A549 (cell line): ENCODE measurements at places on chromosomes 16 and 17.

DNA sequence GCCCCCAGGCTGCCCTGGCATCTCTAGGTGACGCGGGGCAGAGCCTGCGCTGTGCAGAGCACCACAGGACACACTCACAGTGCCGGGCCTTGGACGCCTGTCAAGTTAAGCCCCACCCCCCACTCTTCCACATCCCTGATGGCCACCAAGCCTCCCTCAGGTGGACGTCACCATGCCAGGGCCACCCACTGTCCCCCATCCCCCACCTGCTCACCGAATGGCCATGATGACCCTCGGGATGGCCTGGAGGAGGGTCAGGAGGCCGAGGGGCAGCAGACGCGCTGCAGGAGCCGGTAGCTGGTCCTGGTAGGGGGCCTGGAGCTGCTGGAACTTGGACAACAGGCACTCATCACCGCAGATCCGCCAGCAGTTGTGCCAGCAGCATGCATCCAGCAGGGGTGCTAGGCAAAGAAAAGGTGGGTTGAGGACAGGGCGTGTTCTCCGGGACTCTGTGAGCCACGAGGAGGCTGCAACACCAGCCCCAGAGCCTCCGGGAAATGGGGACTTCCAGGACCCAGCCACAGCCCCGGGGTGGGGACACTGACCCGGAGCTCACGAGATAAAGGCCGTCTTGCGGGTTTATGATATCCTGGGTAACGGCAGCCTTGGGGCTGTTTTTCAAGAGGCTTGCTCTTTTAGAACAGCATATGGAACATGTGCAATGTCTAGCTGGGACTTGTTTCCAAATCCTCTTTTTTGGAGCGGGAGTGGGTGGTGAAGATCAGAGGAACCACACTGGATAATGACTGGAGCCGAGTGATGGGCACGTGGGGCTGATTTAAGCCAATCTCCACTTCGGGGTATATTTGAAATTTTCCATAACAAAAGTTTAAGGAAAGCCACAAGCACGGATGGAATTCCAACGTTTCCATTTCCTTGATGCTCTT, 11.4 kb downstream of the C16orf95 start:
- no peak for DNase-seq

GRCh38 chr16:89764711-89765201, 43.4 kb downstream of the ZNF276 start:
- DNase-seq, result no peak

- DNase-seq, result peak; percentile 43
These were observed 9.9 kb downstream of the TMIGD1 start for GRCh38 chr17:30323895-30324319.

GRCh38 chr17:61443475-61443882, 8.7 kb upstream of the TBX4 start:
- DNase-seq, result no peak

DNA sequence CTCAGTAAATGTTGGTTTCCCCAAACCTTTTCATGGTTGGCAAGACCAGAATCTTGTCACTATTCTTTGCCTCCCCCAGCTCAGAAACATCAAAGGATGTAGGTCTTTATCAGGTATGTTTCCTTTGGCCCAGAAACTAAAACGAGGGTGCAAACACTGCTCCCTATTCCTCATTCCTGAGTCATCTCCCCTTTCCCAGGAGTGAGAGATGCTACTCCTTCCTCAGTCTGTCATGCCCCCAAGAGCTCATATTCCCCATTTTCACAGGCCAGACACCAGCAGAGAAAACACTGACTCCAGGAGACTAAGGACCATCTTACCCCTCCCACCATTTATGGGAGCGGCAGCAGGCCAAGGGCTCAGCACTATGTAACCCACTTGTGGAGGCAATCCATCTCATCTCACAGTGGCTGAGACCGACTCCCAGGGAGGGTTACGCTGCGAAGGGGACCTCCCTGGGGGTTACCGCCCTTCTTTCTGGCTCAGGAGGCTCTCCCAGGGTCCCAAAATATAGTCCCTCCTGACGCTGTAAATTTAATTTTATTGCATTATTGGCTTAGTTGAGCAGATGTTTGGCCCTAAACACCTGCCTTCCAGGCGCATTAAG, 1.5 kb downstream of the GEMIN4 start:
- no peak for DNase-seq

- no peak for DNase-seq
These were observed 977.4 kb downstream of the KCNJ18 start for GRCh38 chr17:22669721-22670120.

DNA sequence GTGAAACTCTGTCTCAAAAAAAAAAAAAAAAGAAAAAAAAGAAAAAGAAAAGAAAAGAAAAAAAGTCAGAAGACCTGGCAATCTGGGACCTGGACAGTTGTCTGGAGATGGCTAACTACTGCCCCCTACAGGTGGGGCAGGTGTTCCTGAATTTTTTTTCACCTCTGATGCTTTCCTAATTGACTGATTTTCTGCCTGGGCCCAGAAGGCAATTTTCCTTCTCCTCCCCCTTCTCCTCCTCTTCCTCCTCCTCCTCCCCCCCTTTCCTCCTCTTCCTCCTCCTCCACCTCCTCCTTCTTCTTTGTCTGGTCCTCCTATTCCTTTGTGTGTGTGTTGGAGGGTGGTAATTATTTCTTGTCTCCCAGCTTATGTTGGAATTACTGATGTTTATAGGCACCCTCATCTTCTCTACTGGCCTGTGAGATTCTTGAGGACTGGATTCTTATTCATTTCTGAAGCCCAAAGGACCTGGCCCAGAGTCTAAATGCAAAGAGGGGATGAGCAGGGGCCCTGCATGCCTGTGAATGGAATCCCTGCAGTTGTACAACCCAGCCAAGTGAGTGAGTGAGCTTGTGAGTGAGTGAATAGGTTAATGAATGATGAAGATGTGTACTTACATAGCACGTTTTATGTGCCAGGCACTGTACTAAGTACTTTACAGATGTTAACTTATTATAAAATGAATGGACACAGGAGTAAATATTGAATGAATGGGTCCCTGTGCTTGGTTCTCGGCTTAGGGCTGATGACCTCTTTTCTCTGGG, 26.9 kb downstream of the IRX5 start:
- peak; percentile 38 for DNase-seq

GRCh38 chr16:16158741-16159374, 64.4 kb downstream of the ABCC6 start:
- no peak for DNase-seq

- no peak for DNase-seq
These were observed 7.4 kb downstream of the SLC26A11 start for GRCh38 chr17:80227666-80228065.

DNA sequence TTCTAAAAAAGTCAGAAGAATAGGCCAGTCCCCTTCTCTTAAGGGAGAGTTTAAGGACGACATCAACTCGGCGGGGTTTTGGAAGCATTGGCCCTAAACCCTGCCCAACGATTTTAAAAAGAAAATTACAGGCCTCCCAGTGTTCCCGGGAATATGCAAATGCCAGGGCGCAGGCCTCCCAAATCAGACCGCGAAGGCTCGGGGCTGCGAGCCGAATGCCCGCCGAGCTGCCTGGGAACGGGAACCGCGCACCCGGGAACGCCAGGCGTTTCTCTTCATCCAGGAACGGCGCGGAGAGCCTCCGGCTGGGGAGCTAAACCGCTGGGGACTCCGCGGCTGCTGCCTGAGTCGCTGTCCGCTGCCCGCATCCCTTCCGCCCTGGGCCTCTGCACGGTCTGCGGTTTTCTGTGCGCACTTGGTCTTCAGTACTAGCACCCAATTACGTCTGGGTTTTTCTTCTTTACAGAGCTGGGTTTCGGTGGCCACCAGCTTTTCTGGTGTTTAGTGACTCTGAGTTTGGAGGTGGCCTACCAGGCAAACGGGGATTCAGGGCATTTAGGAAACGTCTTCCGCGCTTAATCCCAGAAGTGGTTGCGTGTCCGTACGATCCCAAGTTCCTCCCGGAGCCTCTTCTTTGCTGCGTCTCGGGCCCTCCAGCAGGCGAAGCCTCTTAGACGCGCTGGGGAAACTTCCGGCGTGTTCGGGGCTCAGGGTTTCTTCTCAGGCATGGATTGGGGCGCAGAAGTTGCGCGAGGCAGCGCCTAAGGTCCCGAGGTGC, 5.7 kb downstream of the IRX5 start:
- no peak for DNase-seq

DNA sequence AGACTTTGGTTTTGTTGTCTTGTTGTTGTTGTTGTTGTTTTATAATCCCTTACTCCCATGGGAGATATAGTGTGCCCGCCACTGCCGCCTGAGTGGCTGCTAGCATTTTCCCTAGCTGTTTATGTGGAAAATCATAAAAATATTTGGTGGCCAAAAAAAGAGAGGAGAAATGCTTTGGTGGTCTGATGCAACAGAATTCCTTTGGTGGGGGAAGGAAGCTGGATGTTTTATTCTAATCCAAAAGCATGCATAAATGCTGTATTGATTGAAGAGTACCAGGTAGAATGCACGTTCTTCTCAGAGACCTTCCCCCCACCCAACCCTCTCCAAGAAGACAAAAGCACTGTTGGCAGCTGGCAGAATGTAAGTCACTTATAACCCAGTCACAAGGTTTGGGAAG, 93.2 kb downstream of the C17orf67 start:
- no peak for DNase-seq

GRCh38 chr16:11836650-11837244, 14.6 kb downstream of the RSL1D1 start:
- no peak for DNase-seq

DNA sequence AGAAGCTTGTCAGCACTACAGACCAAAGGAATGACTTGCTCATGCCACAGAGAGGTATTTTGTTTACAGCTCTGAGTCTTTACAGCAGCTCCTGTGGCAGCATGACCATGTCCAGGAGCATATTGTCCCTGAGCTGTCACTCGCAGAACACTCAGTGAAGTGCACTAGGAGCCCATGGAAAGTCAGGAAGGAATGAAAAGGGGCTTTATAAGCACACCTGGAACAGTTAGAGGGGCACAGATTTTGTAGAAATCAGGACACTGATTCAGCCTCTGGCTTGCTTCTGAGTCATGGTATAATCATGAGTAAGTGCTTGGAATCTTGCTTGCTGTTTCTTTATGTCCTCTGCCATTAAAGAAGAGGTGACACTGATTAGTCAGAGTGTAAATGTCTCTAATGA, 41.0 kb downstream of the TADA2A start:
- DNase-seq, result peak; percentile 26

GRCh38 chr17:44900894-44901293, 1.6 kb upstream of the EFTUD2 start:
- DNase-seq, result no peak

DNA sequence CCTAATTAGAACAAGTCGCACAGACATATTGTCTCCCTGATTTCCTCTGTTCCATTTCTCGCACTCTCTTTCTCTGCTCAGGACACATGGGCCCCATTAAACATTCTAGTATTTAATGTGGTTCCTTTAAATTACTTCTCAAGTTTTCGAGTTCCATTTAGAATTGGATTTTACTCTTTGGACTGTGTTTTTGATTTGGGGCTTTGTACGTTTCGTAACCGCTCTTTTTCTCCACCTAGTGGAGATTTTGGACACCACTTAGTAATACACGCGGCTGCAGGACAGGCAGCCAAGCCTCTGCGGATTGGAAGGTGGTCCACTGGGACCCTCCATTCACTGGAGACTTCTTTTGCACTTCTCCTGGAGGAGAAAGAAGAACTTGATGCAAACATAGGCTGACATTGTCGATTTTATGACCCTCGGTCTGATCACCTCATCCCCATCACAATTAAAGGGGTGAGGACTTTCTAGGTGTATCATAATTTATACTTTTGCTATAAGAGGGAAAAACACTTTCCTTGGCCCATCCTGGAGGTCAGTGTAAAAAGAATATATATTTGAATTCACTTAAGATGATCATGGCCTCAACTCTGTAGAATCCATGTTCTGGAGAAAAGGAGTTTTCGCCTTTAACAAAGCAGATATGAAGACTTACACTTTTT, 85.7 kb downstream of the NOG start:
- DNase-seq, result peak; percentile 23

GRCh38 chr16:1258225-1258600, 2.3 kb downstream of the TPSD1 start:
- no peak for DNase-seq

GRCh38 chr16:82748026-82748425, 121.3 kb downstream of the CDH13 start:
- no peak for DNase-seq

DNA sequence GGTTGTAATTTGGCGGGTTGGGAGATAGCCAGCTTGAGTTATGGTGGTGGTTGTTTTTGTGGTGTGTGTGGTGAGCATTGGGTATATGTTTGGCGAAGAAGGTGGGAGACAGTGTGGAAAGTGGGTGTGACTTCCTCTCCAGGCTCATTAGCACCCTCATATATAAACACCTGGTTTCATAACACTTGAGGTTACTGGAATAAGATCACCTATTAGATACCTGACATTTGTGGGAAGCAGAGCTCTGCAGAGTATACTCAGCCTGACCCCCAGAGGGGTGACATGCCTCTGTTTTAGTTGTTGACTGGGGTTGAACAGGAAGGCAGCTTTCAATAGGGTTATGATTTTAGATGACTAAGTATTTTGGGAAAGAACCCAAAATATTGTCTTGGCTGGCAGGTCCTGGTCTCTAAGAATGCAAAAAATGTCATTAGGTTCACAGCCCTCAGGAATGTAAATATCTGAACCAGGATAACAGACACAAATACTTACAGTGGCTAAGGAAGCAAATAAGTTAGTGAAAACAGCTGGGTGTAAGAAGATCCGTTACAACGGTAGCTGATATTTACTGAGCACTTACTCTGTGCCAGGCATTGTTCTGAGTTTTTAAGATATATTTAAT, 18.3 kb upstream of the EFCAB13 start:
- DNase-seq, result peak; percentile 35

DNA sequence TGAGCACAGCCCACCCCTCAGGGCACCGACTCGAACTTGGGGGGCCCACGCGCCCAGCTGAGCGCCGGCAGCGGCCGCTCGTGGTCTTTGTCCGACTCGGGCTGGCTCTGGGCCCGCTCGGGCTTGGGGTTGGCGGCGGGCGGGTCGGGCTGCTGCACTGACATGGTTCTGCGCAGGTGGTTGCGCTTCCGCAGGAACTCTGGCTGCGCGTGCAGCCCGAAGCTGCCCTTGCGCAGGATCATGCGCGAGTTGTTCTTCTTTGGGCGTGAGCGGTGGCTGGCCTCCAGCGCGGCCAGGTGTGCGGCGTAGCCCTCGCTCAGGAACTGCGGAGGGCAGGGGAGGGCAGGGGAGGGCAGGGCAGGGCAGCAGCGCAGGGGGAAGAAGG, 11.1 kb downstream of the PIMREG start:
- DNase-seq, result no peak

DNA sequence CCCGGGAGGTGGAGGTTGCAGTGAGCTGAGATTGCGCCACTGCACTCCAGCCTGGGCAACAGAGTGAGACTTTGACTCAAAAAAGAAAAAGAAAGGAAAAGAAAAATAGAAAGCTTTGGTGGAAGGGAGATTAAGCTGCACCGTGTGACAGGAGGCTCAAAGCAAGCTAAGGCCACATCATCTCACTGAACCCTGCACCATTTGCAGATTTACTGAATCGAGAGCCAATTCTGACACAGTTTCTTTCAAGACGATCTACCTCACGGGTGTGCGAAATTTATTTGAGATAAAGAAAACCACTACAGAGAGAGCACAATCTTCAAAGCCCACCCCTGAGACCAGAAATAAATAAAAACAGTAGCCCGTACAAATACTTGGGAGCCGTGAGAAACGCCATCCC, 49.6 kb downstream of the RTN4RL1 start:
- DNase-seq, result no peak
